ENCODE measurements at places on chromosomes 12 and 14.
A peak's percentile ranks its signal among the peaks of the same experiment; 100 is the strongest.

GRCh38 chr12:117300174-117300573 lies 61.3 kb downstream of the NOS1 start:
- no peak for DNase-seq

- DNase-seq: no peak
Observed at GRCh38 chr14:75274899-75275569, 3.6 kb upstream of the FOS start.

DNA sequence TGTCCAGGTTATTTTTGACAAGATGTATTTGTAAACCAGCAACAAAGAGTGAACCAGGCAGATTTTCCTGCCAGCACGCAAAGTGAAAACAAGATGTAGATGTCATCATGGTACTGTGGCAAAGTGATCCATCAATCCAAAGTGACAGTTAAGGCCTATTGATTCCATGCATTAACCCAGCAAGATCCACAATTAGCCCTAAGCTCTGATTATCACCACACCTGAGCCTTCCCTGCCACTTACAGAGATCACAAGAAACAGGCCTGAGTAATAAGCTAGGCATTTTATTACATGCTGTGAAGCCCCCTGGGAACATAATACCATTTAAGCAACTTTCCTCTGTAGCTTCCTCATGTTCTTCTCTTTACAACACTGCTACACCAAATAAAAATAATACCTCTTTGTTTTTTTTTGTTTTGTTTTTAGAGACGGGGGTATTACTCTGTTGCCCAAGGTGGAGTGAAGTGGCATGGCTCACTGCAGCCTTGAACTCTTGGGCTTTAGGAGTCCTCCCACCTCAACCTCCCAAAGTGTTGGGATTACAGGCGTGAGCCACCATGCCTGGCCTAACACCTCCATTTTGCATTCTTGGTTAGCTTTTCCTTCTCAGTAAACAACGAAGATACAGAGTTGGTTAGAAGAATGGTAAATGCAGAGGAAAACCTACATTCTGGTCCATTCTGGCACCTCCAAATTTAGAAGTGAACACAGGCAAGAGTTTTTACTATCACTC lies 85.5 kb downstream of the STON2 start:
- no peak for DNase-seq

DNA sequence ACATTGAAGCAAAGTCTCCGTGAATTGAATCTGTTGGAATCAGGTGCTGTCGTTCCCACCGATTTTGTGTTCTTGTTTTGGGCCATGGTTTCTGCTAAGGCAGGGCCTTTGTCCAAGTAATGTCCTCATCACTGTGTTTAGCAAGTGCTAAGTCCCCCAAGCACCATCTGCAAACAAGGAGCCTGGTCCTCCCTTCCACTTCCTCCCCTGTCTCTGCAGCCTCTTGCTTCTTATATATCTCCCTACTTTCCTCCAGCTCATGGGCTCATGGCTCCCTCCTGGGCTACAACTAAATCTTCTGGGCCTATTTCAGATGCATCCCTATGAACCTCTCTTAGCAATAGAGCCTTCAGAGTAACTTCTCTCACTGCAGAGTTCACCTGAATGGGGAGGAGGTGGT lies 25.8 kb upstream of the CMKLR1 start:
- DNase-seq: no peak

GRCh38 chr12:49110464-49111155 lies at the start of gene LMBR1L:
Gene LMBR1L (minus strand): TSS chr12:49110847. CDS start chr12:49110555, 292 bp downstream.
- DNase-seq: peak; percentile 86

DNA sequence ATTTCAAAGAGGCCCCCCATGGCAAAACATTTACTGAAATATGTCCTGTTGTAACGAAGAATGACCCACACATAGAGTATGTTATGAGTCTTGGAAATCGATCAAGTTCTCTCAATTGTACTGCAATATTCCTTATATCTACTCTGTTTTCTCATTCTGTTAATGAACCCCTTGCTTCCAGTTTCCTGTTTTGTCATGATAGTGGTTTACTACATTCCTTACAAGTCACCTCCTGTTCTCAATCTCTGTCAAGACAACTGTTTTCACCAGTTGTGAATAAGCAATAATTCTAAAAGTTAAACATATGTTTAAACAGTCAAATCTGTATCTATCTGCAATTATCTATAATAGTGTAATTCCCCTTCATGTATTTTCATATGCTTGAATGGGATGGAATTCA lies 16.4 kb upstream of the ARID2 start:
- no peak for DNase-seq

All from activated CD4-positive, alpha-beta T cell treated with anti-CD3 and anti-CD28 coated beads for 24 hours (primary cell).